Activated CD4-positive, alpha-beta T cell treated with anti-CD3 and anti-CD28 coated beads, Interleukin-2, amount 50 U/mL, for 4 hours (primary cell): ENCODE measurements at places on chromosomes 2 and 18.

GRCh38 chr2:195202163-195202845, 454.7 kb upstream of the SLC39A10 start:
- DNase-seq, result no peak

- peak; percentile 62 for DNase-seq
Measured at GRCh38 chr18:13823707-13824395, at the start of gene MC5R. Gene MC5R (plus strand): TSS chr18:13824149. CDS start chr18:13825766, 1,617 bp downstream.

- no peak for DNase-seq
Measured at GRCh38 chr2:28620801-28621171, 124.9 kb downstream of the PLB1 start.

GRCh38 chr2:171566057-171566456, 43.8 kb downstream of the CYBRD1 start:
- DNase-seq, result no peak

- DNase-seq, result no peak
Measured at GRCh38 chr18:21914739-21915319, 174.2 kb downstream of the MIB1 start.

DNA sequence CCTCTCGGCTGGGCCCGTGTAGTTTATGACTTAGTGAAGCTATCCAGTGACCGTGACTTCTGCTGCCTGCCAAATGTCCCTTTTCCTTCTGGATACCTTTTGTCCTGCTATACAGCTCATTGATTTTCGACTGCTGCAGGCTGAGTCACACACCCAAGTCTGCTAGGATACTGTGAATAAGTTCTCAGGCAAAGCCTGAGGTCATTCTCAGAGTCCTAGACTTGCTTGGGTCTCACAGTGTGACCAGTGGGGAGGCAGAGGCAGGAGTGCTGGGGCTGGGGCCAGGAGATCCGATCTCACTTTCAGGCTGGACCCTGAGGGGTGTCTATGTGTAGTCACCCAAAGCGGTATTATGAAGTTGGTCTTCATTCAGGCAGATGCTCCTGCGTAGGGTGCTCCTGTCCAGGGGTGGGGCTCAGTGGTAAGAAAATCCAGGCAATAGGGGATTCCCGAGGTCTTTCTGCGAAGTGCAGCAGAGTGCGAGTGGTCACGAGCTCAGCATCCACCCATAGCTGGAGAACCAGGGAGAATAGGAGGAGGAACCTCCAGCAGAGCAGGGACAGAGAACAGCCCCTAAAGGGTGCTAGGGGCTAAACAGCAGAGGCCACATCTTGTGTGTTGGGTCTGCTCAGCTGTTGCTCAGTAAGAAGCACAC, 268.6 kb upstream of the NCKAP5 start:
- no peak for DNase-seq

GRCh38 chr2:10398496-10398895, 49.6 kb downstream of the ODC1 start:
- DNase-seq, result no peak

DNA sequence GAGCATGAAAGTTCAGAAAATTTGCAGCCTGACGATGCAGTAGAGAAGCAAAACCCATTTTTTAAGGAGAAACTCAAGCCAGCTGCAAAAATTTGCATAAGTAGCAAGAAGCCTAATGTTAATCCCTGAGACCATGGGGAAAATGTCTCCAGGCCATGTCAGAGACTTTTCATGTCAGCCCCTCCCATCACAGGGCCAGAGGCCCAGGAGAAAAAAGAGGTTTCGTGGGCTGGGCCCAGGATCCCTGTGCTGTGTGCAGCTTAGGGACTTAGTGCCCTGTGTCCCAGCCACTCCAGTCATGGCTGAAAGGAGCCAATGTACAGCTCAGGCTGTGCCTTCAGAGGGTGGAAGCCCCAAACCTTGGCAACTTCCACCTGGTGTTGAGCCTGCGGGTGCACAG, 533.0 kb downstream of the THSD7B start:
- DNase-seq, result no peak

- DNase-seq, result no peak
Measured at GRCh38 chr18:8431036-8431435, 178.2 kb upstream of the RAB12 start.

DNA sequence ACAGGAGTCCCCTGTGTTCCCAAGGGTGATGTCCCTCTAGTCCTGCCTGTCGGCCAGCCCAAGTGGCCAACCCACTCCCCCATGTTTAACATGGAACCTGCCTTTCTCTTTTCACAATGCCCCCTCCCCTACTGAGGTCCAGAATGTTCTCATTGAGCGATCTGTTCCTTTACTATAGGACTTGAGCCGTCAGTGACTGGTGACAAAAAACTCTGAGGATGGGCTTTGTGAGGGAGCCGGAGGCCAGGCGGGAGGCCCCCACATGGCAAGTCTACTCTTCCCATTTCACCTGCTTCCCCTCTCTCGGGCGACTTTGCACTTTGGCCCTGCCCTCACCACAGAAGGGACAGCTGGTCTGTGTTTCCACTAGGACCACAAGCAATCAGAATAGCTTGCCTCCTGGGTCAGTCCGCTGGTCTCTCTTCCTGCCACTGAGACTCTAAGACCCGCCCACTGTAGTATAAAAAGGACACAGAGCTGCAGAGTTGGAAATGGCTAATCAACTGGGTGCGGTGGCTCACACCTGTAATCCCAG, 146.5 kb upstream of the RAB12 start:
- no peak for DNase-seq

GRCh38 chr2:28165087-28165635, 227.5 kb upstream of the FOSL2 start:
- DNase-seq, result no peak

GRCh38 chr18:6874315-6874714, 144.8 kb downstream of the ARHGAP28 start:
- DNase-seq, result no peak

DNA sequence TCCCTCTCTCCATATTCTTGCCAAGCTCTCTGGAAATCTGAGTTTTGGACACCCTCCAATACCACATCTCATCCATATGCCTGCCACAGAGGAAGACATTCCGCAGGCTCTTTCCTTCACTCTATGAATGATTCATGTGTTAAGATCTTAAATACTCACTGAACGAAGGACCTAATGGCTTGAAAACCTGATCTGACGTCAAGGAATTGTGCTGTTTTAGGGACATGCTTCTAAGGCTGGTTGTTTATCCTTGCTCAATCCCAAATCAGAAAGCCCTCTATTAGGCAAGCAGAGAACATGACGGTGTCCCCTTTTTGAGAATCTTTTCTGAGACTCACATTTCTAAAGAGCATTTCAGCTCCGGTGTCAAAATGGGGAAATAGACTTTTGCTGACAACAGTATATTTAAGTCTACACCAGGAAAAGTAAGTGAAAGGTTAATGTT, 83.7 kb upstream of the GALNT5 start:
- no peak for DNase-seq

- no peak for DNase-seq
Measured at GRCh38 chr18:62418258-62418657, 93.1 kb downstream of the TNFRSF11A start.

- no peak for DNase-seq
Measured at GRCh38 chr18:62264984-62265383, 60.1 kb upstream of the TNFRSF11A start.

- DNase-seq, result no peak
Measured at GRCh38 chr2:8551622-8552074, 130.2 kb upstream of the ID2 start.

DNA sequence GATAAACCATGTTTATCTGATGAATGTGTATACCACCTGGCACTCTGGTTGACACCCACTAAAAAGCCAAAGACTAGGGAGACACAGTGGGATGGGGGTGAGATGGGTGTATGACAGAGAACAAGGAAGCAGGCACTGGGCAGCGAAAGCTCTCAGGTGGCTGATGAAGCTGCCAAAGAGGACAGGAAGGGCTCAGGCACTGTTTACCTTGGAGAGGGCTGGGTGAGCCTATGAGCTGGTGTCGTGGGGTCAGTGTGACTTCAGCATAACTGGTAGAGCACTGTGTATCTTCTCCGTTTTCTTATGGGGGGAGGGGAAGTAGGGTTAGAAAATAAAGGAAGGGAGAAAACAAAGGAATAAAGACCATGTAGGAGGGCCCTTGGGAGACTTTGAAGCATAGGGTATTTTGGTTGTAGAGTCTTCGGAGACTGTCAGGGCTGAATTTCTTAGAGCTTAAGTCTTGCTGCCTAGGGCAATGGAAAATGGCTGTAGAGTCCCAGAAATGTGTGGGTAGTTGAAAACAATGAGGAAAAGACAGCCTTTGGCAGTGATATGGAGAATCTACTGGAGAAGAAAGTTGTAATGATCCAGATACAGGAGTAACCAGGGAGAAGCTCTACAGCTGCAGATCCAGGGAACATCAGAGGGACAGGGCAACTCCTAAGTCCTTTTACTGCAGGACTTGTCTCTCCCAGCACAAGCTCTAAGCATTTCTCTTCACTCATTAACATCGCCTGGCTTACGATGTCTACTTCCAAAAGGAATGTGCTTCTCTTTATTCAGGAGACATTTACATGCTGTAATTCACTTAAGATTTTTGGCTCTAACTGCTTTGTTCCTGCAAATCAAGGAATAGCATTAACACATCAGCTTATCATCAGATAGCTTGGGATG, 120.0 kb downstream of the AQP4 start:
- DNase-seq, result no peak

DNA sequence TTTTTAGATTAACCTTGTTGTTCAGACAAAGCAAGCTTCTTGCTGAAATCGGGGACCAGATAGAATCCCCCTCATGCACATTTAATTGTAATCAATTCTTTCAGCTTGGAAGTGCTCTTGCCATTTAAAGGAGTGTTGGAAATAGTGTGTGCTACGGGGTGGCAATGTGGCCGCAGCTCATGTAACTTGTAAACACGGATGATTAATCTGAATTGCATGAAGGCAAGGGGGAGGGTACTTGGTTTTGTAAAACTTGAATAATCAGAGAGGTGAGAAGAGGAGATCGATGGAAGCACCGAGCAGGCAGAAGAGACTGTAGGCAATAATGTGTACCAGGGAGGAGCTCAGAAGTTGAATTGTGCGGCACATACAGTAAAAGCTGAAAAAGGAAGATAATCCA, 273.5 kb downstream of the PTGR3 start:
- no peak for DNase-seq

- no peak for DNase-seq
Measured at GRCh38 chr2:151716721-151717120, 17.6 kb downstream of the NEB start.

GRCh38 chr2:239534581-239535412, 134.0 kb upstream of the HDAC4 start:
- no peak for DNase-seq

GRCh38 chr2:26118682-26119081, 54.2 kb upstream of the GAREM2 start:
- no peak for DNase-seq

- DNase-seq, result no peak
Measured at GRCh38 chr2:71792926-71793761, 339.8 kb downstream of the DYSF start.

- no peak for DNase-seq
Measured at GRCh38 chr18:74389171-74389927, 67.8 kb downstream of the DIPK1C start.

GRCh38 chr18:9400197-9400596, 65.6 kb downstream of the TWSG1 start:
- DNase-seq, result no peak
